Adipocyte (in vitro differentiated cells): ENCODE measurements at places on chromosomes 3 and 15.

GRCh38 chr3:126982126-126982470, 817 bp upstream of the PLXNA1 start:
- DNase-seq = no peak

- DNase-seq = peak; percentile 10
Measured at GRCh38 chr3:197949191-197949777, 706 bp upstream of the RPL35A start.

GRCh38 chr3:186360779-186361178, 1.3 kb downstream of the DGKG start:
- no peak for DNase-seq

DNA sequence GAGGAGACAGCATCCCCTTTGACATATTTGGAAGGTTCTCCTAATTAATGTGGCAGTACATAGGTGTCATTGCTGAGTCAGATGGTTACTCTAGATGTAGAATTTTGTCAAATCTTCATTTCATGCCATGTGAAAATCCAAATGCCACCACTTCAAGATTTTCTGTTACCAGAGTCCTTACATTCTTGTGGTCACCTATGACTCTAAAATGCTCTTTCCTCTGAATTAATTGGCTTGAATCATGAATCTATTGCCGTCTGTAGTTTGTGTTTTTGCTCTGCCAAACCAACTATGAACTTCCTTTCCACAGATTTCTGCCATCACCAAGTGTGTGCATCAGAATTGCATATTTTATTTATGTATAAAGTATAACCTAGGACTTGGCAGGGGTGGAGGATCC, 269.4 kb upstream of the ZPLD1 start:
- DNase-seq = peak; percentile 48

GRCh38 chr15:86837294-86838061, 757.8 kb downstream of the AGBL1 start:
- no peak for DNase-seq

DNA sequence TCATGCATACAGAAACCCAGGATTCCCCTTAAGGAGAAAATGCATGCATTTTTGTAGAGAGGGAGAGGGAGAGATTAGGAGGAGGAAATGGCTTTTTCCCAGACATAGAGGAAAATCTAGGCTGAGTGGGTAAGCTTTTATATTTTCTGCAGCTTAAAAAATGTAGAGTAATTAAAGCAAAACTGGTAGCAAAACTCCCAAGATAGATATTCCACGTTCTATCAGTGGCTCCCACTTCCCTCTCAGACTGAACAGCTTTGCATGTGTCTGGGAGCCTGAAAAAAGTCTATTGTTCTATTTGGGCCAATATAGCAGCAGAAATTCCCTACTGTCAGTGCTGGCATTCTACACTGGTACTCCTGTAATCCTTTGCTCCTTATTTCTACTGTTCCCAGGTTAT, 110.8 kb upstream of the CADPS start:
- DNase-seq = no peak

- no peak for DNase-seq
Measured at GRCh38 chr3:162015856-162016255, 519.2 kb downstream of the OTOL1 start.

DNA sequence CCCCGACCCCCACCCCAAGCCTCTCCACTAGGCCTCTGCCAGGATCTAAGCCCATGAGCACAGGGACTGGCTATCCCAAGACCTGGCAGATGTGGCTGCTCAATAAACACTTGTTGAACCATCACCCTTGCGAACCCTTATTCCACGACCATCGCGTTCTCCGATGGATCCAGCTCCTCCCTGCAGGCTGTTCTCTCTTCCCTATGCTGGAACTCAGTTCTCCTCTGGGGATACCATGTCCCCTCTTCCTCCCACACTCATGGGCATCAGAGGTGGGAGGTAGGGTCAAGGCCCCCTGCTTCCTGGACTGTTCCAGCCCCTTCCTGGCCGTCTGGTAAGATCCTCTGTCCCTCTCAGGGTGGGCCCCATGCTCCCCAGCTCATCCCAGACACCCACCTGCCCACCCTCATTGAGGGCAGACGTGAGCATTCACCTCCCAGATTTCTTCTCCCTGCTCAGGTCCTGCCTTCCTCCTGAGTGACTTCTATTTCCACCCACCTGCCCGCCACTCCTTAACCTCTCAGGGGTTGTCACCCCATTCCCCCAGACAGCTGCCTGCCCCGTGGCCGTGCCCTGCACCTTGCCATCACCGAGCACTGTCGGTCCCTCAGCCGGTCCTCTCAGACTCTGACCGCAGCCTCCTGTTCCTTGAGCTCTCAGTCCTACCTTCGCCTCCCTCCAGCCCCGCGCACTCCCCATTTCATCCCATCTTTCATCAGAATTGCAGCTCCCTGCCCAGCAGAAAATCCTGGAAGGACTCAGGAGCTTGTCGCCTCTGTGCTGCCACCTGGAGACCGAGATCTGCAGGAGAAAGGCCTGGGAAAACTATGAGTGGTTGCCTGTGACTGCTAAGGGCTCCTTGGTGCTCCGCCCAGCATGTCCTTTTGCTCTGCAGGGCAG, 42.0 kb downstream of the PML start:
- DNase-seq = peak; percentile 63

GRCh38 chr15:78358102-78358870, 18.1 kb downstream of the CRABP1 start:
- DNase-seq = no peak

DNA sequence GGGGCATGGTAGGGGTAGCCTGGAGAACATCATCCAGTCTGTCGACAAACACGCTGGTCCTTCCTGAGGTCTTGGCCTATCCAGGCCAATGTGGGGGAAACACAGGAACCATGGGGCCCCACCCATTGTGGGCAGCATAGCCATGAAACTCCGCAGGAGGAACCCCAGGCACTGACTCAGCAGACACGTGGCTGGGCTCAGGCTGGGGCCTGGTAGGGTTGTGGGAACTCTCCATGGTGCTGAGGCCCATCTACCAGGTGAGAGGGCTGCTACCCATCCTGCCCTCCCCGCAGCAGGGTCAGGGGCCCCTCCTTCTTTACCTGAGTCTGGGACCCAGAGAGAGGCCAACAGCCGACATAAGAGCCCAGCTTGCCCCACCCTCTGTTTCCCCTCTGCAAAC, 22.6 kb upstream of the CACNA2D2 start:
- DNase-seq = peak; percentile 48
